ENCODE measurements at places on chromosomes 16 and 17.
A peak's percentile ranks its signal among the peaks of the same experiment; 100 is the strongest.

DNA sequence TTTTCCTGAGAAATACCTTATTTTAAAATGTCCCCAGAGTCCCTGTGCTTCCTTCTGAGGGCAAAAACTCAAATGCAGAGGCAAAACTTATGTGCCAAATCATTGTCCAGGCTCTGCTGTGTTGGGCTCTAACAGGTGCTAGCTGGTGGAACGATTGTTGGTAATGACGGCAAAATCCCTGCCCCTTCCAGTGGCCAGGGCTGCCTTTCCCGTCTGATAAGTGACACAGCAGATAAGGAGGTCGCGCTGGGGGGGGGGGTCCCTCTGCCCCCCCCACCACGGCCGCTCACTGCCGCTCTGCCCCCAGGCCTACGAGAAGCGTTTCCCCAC lies 29.1 kb downstream of the SEC14L5 start:
- DNase-seq, result no peak

DNA sequence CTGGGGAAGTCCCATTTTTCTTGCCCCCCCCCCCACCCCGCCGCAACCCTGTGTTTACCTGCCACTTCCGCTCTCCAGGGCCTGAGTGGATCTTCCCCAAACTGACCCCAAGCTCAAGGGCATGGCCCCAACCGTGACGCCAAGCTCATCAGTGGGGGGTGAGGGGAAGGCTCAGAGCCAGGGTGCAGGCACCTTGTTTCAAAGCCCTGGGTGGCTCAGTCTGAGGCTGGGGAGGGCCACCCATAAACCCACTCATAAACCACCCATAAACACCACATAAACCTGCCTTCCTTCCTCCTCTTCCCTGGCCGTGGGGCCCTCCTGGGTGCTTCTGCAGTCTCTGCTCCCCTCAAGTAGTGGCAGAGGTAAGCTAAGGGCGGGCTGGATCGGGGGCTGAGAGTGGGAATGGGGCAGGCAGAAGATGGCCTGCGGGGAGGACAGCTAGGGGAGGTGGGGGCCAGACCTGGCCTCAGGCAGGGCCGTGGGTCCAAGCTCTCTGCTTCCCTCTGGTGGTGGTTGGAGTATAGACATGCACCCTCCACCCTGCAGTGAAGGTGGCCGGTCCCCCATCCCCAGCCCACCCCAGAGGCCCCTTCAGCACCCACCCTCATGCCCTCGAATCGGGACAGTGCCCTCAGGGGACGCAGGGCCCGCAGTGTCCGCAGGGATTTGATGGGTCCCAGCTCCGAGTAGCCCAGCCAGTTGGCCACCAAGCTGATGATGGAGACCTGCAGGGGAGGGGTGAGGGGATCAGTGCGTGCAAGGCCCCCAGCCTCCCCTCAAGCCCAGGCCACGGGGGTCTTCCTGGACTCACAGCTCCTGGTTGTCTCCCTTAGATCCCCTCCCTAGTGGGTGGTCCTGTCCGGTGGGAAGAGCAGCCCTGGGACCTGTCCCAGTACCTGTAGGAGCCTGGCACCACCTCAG lies 14.6 kb upstream of the CD79B start:
- DNase-seq, result no peak

DNA sequence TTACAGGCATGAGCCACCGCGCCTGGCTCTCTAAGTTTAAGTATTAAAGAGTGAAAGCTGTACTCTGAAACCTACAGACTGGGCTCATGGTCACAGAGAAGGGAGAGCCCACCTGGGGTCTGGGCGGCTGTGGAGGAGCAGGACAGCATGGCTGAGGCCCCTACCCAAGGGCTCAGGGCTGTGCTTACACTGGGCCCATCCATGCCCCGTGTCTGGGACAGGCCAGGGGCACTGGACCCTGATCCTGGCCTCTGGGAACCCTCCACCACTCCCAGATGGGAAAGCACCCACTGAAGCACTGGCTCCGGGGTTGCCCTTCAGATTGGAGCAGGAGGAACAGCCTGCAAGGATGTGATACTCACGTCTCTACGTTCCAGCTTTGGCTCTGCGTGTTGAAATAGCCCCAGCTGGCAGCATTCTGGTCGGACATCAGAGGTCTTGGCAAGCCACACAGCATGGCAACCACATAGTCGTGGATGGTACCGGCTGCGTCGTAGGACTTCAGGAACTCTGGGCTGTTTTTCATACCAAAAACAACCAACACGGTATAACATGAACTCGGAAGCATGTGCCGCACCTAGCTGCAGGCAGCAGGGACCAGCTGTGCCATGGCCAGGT lies 13.0 kb downstream of the SHPK start:
- no peak for DNase-seq

DNA sequence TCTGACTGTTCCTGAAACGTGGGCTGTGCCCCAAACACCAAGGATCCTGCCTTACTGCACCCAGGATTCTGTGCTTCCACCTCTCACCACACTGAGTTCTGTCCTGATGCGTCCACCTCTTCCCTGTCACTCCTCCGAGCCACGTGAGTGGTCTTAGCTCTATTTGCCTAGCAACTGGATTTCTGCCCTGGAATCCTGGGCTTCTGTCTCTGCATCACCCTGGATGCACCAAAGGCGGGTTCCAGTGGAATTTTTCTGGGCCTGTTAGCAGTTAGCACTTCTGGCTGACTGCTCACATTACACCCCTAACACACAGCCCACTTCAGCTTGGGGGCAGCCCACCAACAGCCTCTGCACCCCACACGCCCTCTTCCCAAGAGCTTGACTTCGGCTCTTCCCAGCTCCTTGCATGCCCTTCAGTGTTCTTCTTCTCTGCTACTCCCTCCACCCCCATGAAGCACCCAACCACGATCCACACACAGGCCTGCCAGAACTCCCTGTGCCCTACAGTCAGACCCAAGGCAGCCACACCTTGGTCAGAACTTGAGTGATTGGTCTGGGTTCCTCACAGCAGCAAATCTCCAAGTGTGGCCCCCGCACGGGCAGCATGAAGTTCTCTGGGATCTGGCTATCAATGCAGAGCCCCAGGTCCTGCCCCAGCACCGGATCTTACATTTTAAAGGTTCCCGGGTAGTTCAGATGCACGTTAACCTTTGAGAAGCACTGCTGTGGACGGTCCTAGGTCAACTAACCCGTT lies 129.8 kb upstream of the RCVRN start:
- peak; percentile 37 for DNase-seq

DNA sequence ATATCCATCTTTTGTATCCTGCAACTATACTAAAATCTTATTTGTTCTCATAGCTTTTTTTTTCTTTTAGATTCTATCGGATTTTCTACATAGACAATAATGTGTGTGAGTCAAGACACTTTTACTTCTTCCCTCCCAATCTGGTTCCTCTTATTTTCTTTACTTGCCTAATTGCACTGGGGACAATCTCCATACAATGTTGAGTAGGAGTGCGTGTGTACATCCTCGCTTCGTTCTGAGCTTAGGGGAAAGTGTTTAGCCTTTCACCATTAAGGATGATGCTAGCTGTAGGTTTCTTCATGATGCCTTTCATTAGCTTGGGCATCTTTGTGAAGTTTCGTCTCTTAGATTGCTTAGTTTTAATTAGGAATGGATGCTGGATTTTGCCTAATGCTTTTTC lies 2.9 kb downstream of the SPATA32 start:
- no peak for DNase-seq
